ENCODE measurements at places on chromosomes 5 and 9.
A peak's percentile ranks its signal among the peaks of the same experiment; 100 is the strongest.

DNA sequence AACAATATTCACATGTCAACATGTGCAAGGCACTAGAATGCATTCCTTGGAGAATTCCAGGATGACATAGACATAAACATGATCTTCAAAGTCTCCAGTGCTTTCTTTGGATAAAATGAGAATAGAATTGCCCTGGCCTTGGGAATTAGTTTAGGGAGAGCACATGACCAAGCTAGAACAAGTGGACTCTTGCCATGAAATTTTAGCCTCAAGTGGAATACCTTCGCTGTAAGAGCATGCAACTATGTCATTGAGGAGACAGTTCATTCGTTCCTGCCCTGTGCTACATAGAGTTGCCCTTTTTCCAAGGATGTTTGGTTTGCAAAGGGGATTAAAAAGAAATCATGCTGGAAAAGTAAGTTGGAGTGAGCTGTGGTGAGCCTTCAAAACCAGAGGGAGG lies 42.7 kb downstream of the ZFAND5 start:
- DNase-seq = no peak
- H3K4me1 ChIP-seq = no peaks in the 10 kb centered on the region
- H3K27ac ChIP-seq = no peak overlapping the region
- H3K36me3 ChIP-seq = no peaks in the 10 kb centered on the region

DNA sequence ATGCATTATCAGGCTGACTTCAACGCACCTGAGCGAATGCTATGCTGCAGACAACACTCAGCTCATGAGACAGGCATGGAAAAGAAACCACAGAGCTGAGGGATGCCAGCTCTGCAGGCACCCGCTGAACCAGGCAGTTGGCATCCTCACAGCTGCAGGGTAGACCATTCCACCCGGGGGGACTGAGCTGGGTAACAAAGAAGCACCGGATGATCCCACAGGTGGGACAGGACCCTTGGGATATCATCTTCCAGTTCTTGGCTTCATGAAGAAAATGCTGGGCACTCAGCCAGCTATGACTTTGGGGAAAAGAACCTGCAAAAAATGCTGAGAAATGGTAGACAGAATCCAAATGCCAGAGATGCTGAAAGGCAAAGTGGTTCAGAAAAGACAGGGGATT lies 9.6 kb downstream of the EPB41L4B start:
- no peak for DNase-seq
- no peak overlapping the region for H3K4me3 ChIP-seq
- H3K27me3 ChIP-seq = peaks cover 29% of the 10 kb centered on the region
- peak overlapping the region; percentile 83 for H3K27ac ChIP-seq
- H3K4me1 ChIP-seq = peaks cover 69% of the 10 kb centered on the region

- H3K4me1 ChIP-seq = peaks cover 13% of the 10 kb centered on the region
- no peak overlapping the region for H3K4me3 ChIP-seq
- no peaks in the 10 kb centered on the region for H3K27me3 ChIP-seq
Observed at GRCh38 chr9:20732118-20732517, 48.1 kb downstream of the FOCAD start.

GRCh38 chr9:37410969-37411785 lies 11.3 kb upstream of the GRHPR start:
- peak overlapping the region; percentile 36 for H3K27ac ChIP-seq
- H3K4me3 ChIP-seq = no peak overlapping the region
- no peaks in the 10 kb centered on the region for H3K36me3 ChIP-seq
- DNase-seq = no peak

DNA sequence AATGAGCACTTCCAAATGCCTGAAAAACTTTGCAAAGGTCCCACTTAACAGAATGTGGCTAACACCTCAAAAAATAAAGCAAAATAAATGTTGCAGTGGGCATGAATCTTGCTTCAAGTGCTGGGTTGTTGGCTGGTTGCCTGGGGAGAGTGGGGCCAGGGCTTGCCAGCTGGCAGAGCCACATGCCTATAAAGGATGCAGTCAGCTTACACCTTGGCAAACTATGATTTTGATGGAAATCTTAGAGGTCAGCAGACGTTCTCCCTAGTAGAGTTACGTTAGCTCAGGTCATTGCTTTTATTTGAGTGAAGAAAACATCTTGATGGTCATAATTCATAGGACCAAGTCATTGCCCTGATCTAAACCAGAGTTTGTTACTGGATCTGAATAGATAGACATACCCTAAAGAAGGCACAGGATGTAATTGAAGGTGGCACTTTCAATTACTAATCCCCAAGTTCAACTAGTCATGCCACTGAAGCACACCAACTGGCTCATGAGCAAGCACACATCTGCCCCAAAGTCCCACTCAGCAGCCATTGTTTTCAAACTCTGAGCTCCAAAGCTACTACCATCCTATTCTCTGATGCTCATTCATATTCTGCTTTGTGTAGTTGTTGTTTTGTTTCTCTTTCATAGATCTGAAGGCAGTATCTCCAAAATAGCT lies 51.2 kb upstream of the ZSWIM6 start:
- peaks cover 12% of the 10 kb centered on the region for H3K4me1 ChIP-seq
- H3K27ac ChIP-seq = no peak overlapping the region
- DNase-seq = peak; percentile 51
- no peak overlapping the region for H3K4me3 ChIP-seq

DNA sequence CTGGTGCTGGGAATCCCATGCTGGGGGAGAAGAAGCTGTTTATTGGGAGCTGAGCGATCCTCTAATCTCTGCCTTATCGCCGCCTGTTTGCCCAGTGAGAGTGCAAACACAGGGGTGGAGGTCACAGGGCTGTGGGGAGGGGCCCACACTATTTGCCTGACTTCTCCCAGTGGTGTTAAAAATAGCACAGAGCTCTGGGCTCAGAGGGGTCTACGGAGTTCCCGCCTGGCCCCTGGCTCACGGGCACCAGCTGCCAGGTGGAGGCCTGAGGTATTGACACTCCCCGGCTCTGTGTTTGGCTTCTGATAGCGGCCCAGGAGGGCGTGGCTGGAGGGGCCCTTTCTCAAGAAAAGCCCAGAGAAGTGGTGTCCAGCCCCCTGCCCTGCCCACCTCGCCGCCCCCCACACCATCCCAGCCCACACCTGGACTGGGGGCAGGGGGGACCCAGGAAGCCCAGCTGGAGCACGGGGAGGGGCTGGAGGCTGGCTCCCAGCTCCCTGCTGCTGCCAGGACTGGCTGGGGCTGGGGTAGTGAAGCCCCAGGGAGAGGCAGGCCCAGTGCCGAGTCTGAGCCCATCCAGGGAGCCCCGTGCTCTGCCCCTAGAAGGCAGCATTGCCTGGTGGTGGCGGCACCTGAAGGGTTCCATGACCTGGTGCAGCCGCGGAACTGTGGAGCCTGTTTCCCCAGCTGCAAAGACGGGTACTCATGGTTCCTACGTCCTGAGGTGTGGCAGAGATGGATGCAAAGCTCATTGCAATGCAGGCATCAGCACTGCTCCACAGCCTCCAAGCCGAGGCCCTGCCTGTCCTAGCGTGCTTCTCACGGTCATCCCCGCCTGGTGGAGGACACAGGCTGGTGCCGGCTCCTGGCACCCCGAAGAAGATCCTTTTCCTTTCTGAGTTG lies 35.7 kb upstream of the EGFL7 start:
- no peak overlapping the region for H3K27ac ChIP-seq
- no peak overlapping the region for H3K4me3 ChIP-seq
- H3K4me1 ChIP-seq = peaks cover 64% of the 10 kb centered on the region

GRCh38 chr9:114771889-114772288 lies 34.0 kb downstream of the TNFSF15 start:
- no peak overlapping the region for H3K27ac ChIP-seq
- no peaks in the 10 kb centered on the region for H3K36me3 ChIP-seq
- no peak overlapping the region for H3K4me3 ChIP-seq
- H3K4me1 ChIP-seq = no peaks in the 10 kb centered on the region
- H3K27me3 ChIP-seq = peaks cover 12% of the 10 kb centered on the region

Data from left ventricle myocardium inferior (tissue), 1 donor.